ENCODE measurements at places on chromosomes 11 and 22. TPM values are rescaled to one million over a fixed set of nuclear protein-coding genes. Genes with fewer than 3 reads are reported as not detected.
A peak's percentile ranks its signal among the peaks of the same experiment; 100 is the strongest.

GRCh38 chr22:39174498-39175352 is 22.2 kb upstream of the CBX7 start:
- peak; percentile 53 for DNase-seq

DNA sequence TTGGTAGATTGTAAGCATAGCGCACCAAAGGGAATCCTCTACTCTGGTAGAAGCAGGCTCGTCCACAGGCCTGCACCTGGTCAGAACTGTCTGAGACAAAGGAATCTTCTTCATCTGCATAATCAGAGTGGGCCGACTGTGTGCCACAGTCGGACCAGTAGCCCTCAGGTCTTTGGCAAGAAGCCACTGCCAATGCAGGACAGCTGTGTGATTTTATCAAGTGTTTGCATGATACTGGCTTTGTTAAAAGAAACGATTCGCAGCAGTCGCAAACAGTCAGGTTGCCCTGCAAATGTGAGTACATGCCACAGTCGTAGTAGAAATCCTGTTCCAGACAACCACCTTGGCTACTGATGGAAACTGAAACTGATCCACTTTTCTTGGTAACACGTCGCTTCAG is 4.9 kb upstream of the CCDC34 start:
- DNase-seq = no peak

GRCh38 chr22:37068859-37069258 is 17.3 kb downstream of the KCTD17 start:
- no peak for DNase-seq

DNA sequence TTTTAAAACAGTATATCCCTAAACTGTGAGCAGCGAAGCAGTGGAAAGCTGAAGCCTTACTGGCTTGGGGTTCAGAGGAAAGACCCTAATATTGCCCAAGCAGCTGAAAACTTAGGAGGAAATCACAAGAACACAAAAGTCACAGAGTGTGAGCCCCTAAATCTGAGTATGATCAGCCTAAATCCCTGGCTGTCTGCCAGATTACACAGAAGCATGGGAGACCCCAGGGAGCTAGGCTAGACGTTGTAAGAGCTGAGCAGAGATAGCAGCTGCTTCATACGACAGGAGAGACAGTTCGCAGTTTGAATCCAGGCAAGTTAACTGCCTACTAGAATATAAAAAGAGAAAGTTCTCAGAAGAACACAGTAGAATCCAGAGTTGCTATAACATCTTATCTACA is 81.2 kb downstream of the PACS1 start:
- no peak for DNase-seq

DNA sequence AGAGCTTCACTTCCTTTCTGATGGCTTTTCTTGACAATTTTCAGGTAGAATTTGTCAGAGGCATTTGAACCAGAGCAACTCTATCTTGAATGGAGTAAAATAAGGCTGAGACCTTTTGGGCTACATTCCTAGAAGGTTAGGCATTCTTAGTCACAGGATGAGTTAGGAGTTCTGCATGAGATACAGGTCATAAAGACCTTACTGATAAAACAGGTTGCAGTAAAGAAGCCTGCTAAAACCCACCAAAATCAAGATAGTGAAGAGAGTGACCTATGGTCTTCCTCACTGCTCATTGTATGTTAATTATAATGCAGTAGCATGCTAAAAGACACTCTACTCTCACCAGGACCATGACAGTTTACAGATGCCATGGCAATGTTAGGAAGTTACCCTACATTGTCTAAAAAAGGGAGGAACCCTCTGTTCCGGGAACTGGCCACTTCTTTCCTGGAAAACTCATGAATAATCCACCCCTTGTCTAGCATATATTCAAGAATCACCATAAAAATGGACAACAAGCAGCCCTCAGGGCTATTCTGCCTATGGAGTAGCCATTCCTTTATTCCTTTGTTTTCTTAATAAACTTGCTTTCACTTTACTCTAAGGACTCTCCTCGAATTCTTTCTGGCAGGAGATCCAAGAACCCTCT is 1519.7 kb upstream of the TENM4 start:
- DNase-seq = no peak

- DNase-seq = no peak
Measured at GRCh38 chr11:60910711-60911380, 3.1 kb upstream of the TMEM109 start.

DNA sequence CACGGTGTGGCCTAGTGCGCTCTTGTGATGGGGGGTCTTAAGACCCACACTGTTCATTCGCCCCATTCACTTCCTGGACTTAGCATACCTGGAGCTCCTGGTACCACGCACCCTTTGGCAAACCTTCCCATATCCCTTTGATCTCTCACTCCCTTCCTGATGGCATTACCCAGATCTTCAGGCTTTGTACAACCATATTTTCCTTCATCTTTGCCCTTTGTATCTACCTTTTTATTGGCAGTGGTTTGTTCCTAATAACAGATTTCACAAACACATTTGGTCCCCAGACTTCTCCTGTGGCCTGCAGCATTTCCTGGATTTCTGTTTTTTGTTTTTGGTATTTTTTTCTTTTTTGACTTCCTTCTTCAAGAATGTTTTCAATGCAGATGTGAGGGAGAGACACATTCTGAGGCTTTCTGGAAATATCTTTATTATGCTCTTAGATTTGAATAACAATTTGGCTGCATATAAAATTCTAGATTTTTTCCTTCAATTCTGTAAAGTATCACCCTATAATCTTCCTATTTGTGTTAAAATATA is 16.1 kb upstream of the IFITM3 start:
- no peak for DNase-seq

- no peak for DNase-seq
Measured at GRCh38 chr11:111298413-111299100, at the start of gene POU2AF3. POU2AF3 (plus strand) TSS chr11:111298546; CDS start chr11:111298582, 36 bp downstream.

GRCh38 chr22:23609983-23610781 is 21.9 kb downstream of the DRICH1 start:
- DNase-seq = no peak

DNA sequence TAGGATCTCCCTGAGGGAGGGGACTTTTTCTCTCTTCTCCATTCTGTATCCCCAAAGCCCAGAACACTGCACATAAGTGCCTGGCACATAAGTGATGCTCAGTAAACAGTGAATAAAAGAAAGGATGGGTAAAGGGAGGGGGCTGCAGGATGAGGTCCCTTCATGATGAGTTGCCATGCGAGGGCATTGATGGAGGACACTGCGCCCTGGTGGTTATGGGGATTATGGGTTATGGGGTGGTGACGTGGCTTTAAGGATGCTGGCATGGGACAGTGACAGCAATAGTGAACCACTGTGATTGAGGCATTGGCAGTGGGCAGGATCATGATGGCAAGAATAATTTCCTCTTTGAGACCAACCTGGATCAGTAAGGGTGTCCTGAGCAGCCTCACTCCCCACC is 43.9 kb upstream of the LRRC32 start:
- DNase-seq = no peak

DNA sequence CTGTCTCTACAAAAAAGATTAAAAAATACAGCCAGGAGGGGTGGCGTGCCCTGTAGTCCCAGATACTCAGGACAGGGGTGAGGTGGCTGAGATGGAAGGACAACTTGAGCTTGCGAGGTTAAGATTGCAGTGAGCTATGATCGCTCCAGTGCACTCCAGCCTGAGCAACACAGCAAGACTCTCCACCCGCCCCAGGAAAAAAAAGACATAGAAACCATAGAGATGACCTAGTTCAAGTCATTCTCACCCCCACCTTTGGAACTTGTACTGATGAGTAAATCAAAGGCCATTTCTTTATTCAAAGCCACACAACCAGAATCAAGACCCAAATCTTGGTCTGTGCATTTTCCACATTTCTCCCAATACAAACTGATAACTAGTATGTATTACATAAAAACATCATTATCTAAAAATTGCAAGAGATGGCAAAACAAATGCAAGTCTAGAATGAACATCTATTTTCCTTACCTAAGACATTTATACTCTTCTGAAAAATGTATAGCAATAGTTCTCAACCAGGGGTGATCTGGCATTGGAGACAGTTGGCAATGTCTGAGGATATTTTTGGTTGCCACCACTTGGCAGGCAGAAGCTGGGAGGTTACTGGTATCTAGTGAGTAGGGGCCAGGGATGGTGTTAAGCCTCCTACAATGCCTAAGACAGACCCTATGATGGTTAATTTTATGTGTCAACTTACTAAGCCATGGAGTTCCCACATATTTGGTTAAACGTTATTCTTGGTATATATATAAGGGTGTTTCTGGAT is 34.6 kb downstream of the LGR4 start:
- DNase-seq = no peak

GRCh38 chr11:13000721-13001120 is 8.4 kb upstream of the RASSF10 start:
- no peak for DNase-seq

DNA sequence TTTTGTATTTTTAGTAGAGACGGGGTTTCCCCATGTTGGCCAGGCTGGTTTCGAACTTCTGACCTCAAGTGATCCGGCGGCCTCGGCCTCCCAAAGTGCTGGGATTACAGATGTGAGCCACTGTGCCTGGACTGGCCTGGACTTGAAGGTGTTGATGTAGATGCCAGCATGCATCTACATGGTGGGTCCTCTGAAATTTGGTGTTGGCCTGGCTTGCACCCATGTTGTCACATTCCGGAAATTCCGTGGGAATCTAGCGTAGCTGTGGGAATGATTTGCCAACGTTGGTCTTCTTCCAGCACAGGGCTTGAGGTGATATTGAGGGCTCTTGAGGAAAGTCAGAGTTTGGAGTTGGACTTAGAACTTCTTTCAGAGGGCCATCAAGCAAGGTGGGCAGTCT is 6.5 kb downstream of the PACS1 start:
- no peak for DNase-seq

DNA sequence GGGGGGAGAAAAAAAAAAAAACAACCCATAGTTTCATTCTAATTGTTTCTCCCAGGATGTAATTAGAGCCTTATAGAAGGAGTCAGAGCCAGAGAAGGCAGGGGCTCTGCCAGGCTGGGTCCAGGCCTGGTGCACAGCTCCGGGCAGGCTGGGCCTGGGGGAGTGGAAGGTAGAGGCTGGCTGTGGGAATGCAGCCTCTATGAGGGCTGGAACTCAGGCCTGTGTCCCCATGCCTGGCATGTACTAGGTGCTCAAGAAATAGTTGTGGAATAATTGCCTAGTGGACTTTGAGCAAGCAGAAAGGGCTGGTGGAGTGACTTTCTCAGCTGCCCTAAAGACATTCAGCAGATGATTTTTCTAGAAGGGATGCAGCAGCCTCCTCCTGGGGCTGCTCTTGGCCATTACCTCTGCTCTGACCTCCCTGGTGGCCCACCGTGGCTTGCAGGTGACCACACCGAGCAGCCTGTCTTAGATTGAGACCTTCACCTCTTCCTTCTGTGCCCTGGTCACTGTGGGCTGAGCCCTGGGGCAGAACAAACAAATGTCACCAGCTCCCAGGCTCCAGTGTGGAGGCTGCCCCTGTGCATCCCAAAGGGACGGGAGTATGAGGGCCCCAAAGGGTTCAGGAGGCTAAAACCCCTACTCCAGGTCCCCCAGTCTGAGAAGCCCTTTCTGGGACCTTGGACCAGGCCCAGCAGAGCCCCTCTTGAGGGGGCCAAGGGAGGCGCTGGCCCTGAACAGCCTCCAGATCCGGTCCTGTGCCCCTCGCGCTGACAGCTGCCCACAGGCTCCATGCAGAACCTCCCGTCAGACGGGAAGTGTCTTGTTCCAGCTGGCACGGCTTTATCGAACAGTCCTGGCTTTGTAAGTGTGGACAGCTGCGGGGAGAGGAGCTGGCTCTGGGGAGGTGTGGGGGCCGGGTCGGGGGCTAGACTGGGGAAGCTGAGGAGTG is 18.8 kb downstream of the MYEOV start:
- no peak for DNase-seq

DNA sequence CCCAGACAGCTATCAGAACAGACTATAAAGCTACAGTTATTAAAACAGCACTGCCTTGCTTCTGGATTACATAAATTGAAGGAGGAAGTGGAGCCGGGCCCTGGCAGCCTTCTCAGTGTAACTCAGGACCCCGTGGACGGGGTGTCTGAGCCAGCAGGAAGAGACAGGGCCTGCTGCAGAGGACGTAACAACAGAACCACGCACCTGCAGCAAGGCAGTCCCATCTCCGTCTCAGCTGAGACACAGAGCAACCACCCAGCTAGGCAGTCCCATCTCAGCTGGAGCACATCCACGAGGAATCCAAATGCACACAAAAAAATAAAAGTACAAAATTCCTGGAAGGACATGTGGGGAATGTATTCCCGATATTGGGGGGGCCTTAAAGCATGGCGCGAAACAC is 17.1 kb upstream of the KRTAP5-6 start:
- no peak for DNase-seq

DNA sequence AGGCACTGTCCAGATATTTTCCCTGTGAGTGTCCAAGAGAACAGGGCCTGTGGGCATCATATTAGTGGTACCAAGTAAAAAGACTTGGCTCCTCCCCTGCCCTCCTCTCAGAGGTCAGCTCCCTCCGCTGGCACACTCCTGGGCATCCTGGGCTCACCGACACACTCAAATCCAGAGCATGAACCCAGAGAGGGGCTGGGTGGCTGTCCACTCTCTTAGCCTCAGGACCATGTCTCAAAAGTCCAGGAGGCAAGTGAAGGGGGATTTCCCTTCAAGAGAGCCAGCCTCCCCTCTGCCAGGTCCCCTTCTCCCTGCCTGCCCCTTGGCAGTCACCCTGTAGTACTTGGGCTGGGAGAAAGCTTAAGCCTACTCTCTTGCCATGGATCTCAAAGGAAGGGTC is 10.3 kb downstream of the BCL9L start:
- DNase-seq = no peak

- no peak for DNase-seq
Measured at GRCh38 chr22:38069372-38070249, 12.4 kb downstream of the PICK1 start.

DNA sequence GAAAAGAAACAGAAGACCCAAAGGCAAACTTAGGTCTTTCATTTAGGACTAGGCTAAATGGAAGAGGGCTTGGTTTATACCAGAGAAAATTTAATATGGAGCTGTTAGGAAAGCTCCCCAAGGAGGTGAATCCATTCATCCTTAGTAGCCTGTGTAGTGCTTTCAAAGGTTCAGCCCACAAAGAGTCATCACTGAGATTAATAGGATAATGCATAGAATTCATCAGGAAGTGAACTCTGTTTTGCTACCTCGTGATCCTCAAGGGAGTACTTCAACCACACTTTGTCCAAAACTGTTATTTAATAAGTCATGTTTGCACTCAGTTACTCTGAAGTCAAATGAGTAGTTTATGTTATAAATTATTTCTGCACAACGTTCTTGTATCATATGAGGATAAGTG is 43.3 kb upstream of the MMP7 start:
- no peak for DNase-seq

Gene ART1
- not detected for total RNA-seq

Gene MS4A4A
- not detected for total RNA-seq

Gene GAB4
- total RNA-seq = not detected

Gene EXPH5
- total RNA-seq = 0.85 TPM

Gene MPPED2
- total RNA-seq = not detected

Gene SLC22A9
- not detected for total RNA-seq

Gene PPP1R14B
- total RNA-seq = 365 TPM

Gene TRIM6
- not detected for total RNA-seq

Gene TMPRSS5
- 0.26 TPM for total RNA-seq

Data from CD8-positive, alpha-beta memory T cell (primary cell).